ENCODE measurements at places on chromosomes 6 and 20.

DNA sequence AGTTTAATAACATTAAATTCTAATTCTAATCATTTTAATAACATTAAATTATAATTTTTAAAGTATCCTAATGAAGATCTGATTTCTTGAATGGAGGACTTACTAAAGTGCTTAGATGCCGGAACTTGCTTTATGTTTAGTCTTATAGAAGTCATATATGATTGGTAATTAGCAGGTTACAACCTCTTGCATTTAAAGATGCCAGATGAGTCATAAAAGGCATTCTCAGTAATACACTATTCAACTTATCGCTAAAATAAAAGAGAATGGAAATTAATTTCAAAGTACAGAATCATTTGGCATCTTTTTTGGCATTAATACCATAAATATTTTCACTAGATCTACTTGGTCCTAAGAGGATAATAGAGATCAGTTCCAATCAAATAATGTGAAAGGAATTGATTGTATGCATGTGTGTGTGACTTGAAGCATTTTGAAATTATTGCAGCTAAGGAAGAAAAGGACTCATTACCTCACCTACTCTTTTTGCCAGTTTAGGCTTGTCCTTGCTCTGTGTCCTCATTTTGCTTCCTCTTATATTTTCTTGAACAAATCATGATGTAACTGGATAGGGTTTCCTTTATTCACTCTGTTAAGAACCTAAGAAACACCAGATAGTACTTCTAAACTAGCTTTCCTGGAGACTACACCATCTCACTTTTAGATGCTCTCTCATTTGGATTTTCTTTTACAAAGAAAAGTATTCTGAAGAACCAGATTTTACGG lies 2.7 kb downstream of the COL21A1 start:
- H3K27ac ChIP-seq = no peak overlapping the region
- H3K27me3 ChIP-seq = no peaks in the 10 kb centered on the region
- H3K4me3 ChIP-seq = no peak overlapping the region
- H3K4me1 ChIP-seq = no peaks in the 10 kb centered on the region

GRCh38 chr6:21331235-21331634 lies 262.3 kb upstream of the SOX4 start:
- H3K27me3 ChIP-seq = peaks cover under 1% of the 10 kb centered on the region
- H3K4me3 ChIP-seq = no peak overlapping the region
- H3K27ac ChIP-seq = no peak overlapping the region

DNA sequence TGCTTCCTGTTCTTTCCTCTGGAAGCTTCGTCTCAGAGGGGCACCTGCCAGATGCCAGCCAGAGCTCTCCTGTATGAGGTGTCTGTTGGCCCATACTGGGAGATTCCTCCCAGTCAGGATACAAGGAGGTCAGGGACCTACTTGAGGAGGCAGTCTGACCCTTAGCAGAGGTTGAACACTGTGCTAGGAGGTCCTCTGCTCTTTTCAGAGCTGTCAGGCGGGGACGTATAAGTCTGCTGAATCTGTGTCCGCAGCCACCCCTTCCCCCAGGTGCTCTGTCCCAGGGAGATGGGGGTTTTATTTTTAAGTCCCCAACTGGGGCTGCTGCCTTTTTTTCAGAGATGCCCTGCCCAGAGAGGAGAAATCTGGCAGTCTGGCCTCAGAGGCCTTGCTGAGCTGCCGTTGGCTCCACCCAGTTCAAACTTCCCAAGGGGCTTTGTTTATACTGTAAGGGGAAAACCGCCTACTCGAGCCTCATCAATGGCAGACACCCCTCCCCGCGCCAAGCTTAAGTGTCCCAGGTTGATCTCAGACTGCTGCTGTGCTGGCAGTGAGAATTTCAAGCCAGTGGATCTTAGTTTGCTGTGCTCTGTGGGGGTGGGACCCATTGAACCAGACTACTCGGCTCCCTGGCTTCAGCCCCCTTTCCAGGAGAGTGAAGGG lies 326.7 kb downstream of the BCKDHB start:
- no peak overlapping the region for H3K27ac ChIP-seq
- DNase-seq = no peak
- no peak overlapping the region for H3K4me3 ChIP-seq

DNA sequence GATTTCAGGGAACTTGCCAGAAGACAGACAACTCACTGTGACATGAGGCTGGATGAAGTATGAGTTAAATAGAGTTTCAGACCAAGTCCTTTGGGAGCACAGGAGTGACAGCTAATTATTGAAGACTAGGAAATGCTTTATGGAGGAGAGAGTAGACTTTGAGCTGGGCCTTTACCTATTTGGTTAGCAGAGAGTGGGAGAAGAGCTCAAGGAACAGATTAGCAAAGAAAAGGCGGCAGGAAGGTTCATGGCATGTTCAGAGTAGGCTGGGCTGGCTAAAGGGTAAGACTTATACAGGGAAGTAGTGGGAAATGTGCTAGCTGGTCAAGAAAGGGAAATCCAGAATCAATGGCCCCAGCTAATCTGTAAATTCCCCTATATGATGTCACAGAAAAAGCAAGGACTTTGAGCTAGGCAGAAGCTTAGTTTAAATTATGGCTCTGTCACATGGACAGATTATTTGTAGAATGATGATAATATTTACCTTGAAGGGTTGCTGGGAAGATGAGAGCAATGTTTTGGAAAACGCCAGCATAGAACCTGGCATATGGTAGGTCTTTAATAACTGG lies 19.0 kb downstream of the CEP250 start:
- no peaks in the 10 kb centered on the region for H3K27me3 ChIP-seq
- H3K36me3 ChIP-seq = peaks cover 9% of the 10 kb centered on the region
- H3K4me3 ChIP-seq = no peak overlapping the region
- DNase-seq = no peak

DNA sequence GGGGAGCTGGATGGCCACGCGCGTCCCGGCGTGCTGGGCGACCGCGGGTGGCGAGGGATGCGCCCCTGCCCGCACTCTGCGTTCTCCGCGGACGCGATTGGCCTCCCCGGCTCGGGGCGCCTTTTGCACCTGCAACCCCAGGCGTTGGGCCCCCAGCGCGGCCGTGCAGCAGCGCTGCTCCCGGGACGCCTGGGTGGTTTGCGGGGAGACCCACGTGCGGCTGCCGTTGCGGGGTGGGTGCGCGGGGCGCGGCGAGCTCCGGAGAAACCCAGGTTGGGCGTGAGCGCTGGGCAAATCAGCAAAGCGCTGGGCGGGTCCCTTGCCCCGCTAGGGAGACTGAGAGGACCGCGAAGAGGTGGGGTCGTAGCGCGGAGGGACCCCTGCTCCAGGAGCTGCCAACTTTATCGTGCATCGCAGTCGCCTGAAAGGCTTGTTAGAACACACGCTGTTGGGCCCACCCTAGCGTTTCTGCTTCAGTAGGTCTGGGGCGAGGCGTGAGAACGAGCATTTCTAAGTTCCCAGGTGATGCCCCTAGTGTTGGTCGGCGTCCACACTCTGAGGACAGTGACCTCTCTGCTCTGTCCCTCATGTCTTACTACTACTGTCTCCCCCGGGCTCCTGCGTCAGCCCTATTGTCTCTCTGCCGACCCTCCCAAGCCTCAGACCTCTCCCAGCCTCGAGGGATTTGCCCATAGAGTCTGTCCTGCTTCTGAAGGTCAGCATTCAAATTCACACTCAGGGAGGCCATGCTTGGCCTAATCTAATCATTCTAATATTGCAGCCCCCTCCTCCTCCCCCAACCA lies 538 bp upstream of the ZFP64 start:
- no peaks in the 10 kb centered on the region for H3K36me3 ChIP-seq
- DNase-seq = peak; percentile 2
- H3K27ac ChIP-seq = peak overlapping the region; percentile 56
- H3K4me3 ChIP-seq = peak overlapping the region; percentile 86
- peaks cover 7% of the 10 kb centered on the region for H3K4me1 ChIP-seq
- H3K27me3 ChIP-seq = no peaks in the 10 kb centered on the region

GRCh38 chr20:33070111-33071053 lies 9.1 kb upstream of the BPIFB4 start:
- no peak overlapping the region for H3K4me3 ChIP-seq
- no peaks in the 10 kb centered on the region for H3K36me3 ChIP-seq
- peaks cover 4% of the 10 kb centered on the region for H3K4me1 ChIP-seq

GRCh38 chr20:10971096-10971495 lies 297.3 kb upstream of the JAG1 start:
- DNase-seq = no peak
- no peak overlapping the region for H3K27ac ChIP-seq
- H3K27me3 ChIP-seq = no peaks in the 10 kb centered on the region
- H3K36me3 ChIP-seq = no peaks in the 10 kb centered on the region
